ENCODE measurements at places on chromosomes 7 and 10.

DNA sequence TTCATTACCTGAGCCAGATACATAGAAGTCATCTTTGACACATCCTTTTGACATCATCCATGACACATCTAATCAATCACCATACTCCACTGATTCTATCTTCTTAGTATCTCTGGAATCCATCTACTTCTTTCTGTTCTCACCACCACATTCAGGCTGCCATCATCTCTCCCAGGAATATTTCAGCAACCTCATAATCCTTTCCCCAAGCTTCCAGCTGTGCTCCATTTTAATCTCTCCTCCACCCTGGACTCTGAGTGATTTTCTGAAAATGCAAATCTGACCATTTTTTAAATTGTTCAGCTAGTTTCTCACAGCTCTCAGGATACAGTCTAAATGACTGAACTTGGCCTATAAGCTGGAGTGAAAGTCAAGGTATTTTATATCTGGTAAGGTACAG is 2.5 kb upstream of the BTRC start:
- no peak for DNase-seq

GRCh38 chr10:3868271-3868664 is 83.3 kb upstream of the KLF6 start:
- no peak for DNase-seq

DNA sequence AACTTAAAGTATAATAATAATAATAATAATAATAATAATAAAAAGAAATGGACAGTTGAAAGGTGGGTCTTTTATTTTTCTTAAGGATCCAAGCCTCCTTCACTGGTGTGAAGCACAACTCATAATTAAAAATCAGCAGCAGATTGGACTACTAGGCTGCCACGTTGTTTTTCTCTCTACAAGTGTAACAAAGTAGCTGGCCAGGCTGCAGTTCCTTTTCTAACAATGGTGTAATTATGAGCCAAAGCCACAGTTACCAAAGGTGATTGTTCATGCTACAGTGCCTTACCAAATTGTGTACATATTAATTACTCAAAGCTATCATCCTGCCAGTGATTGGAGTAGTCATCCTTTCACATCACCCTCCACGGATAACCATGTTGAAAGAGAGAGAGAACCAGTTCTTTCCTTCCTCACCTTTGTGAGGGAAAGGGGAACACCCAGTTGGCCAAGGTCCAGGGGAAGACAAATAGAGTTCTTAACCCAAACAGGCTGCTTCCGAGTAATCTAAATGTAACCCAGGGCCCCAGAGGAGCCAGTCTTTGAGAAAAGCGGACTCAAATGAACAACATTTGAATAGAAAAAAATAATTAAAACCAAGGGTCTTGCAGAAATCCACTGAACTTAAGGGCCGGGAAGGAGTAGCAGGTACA is 86.3 kb upstream of the NPS start:
- no peak for DNase-seq

DNA sequence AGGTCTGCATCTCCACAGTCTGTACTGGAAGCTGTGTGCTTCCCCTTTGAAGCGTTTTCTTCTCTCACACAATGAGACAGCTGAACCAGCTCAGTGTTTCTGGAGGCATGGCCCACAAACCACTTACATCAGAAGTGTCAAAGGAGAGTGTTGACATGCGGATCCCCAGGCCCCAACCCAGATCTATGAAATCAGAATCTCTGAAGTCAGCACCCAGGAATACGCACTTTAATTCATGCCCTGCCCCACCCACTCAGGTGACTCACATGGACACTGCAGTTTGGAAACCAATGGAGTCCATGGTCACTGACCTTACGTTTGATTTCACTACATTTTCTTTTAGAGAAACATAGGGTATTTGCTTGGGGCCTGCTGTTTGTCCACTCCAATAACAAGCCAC is 19.0 kb downstream of the TLL2 start:
- DNase-seq: no peak

GRCh38 chr7:93530701-93531100 is 43.8 kb downstream of the CALCR start:
- no peak for DNase-seq

- DNase-seq: no peak
Measured at GRCh38 chr7:86091369-86091768, 552.3 kb upstream of the GRM3 start.

DNA sequence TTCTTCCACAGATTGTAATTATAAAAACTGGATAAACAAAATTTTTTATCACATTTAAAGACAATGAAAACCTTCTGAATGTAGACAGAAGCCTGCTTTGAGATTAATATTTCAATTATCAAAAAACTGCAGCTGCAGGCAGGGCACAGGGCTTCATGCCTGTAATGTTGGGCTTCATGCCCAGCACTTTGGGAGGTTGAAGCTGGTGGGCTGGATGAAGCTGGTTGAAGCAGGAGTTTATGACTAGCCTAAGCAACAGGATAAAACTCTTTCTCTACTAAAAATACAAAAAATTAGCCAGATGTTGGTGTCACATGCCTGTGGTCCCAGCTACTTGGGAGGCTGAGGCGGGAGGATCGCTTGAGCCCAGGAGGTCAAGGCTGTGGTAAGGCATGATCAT is 41.2 kb downstream of the PDZD8 start:
- peak; percentile 28 for DNase-seq

Data from fibroblast of pulmonary artery (primary cell).